ENCODE measurements at places on chromosomes 3 and 15.

DNA sequence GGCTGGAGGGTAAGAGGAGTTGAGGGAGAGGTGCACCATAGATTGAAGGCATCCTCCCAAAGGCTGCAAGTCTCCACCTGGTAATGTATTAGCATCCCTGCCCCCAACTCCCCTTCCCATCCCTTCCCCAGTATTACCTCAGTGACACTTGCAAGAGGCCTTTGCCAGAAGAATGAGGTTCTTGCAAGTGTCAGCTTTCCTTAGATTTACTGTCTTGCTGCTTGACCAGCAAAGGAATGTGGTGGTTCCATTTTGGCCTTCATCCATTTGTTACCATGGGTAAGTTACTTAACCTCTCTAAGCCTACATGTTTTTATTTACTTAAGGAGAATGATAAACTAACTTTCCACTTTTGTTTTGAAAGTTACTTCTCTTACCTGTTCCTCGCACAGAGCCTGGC lies 108.9 kb downstream of the LRTM1 start:
- no peak for DNase-seq

- DNase-seq, result no peak
Measured at GRCh38 chr3:41532976-41533375, 333.7 kb downstream of the CTNNB1 start.

GRCh38 chr15:96701443-96701842 lies 370.9 kb downstream of the NR2F2 start:
- no peak for DNase-seq

GRCh38 chr3:124229420-124229819 lies 237.5 kb upstream of the ROPN1 start:
- DNase-seq, result no peak

GRCh38 chr3:31285833-31286486 lies 246.8 kb upstream of the STT3B start:
- DNase-seq, result no peak

DNA sequence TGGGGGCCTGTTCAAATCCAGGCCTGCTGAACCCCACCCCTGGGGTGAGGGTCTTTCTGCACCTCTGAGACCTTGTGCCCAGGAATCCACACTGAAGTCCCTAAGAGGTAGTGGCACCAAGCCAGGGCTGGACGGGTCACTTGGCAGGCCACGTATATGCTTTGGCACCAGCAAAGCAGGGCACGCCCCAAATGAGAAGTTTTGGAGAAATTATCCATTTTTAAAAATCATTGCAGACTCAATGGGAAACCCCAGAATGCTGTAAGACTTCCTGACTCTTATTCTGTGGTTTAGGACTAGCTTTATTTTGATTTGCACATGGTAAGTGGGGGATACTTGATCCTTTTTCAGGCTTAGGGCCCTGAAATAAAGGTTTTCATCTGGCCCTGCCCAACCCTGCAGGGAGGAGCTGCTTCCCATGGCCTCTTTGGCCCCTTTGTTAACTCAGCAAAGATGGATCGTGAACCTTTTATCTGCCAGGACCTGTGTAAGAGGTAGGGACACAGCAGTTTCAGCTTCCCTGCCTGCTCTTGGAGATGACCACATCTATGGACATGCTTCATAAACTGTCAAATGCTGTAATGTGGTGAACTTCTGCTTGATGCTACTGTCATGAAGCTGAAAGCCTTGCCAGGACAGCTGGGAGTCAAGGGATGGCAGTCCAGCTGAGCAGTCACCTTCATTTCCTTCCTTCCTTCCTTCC lies 88.0 kb downstream of the HMG20A start:
- DNase-seq, result no peak

- DNase-seq, result no peak
Measured at GRCh38 chr3:136937851-136938250, 19.9 kb upstream of the IL20RB start.

GRCh38 chr3:4332574-4332973 lies 29.4 kb downstream of the SETMAR start:
- DNase-seq, result no peak

DNA sequence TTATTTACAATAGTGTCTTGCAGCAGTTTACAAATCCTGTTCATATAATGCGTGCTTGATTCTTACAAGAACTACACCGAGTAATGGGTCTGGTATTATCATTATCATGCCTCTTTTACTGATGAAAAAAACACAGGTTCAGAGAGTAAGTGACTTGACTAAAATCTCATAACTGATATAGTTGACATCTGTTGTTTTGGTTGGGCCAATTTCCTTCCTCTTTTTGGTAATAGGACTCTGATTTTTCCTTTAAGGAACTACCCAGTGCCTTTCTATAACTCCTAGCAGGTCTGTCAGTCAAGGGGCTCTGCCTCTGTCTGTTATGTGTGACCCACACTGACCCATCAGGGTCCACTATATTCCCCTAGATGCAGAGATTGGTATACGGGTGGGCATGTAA lies 14.6 kb upstream of the BLOC1S6 start:
- DNase-seq, result no peak

DNA sequence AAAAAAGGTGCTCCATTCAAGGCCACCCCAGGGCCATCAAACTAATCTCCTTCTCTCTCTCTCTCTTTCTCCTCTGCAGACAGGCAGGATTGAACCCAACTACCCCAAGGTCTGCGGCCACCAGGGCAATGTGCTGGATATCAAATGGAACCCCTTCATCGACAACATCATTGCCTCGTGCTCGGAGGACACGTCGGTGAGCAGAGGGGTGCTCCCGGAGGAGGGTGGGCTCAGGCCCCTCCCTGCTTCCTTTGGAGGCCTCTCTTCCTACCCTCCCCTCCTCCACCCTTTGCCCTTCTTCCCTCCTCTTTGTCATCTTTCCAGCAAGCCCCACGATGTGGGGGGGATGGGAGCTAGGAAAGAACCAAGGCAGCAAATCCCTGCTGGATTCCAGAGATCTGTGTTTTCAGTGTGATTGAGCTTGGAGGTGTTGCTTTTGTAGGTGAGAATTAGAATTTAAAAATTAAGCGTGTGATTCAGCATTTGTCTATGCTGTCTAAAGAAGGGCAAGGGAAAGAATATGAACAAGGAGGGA lies 116.3 kb downstream of the CORO2B start:
- DNase-seq, result no peak

GRCh38 chr3:63193647-63194046 lies 84.5 kb upstream of the SYNPR start:
- no peak for DNase-seq

GRCh38 chr3:183100376-183100775 lies 1.1 kb upstream of the MCCC1 start:
- DNase-seq, result no peak

DNA sequence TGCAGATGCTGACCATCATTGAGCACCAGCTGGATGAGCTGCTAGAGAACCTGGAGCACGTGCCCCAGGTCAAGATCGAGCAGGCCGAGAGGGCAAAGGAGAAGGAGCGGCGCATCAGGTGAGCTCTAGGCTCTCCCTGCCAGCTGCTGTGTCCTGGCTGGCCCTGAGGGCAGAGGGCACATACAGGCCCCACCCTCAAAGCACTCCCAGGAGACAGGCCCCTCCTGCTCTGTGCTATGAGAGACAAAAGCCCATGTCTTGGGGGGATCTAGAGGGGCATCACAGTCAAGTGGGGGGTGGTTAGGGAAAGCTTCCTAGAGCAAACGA lies 39.5 kb downstream of the CFAP100 start:
- no peak for DNase-seq

DNA sequence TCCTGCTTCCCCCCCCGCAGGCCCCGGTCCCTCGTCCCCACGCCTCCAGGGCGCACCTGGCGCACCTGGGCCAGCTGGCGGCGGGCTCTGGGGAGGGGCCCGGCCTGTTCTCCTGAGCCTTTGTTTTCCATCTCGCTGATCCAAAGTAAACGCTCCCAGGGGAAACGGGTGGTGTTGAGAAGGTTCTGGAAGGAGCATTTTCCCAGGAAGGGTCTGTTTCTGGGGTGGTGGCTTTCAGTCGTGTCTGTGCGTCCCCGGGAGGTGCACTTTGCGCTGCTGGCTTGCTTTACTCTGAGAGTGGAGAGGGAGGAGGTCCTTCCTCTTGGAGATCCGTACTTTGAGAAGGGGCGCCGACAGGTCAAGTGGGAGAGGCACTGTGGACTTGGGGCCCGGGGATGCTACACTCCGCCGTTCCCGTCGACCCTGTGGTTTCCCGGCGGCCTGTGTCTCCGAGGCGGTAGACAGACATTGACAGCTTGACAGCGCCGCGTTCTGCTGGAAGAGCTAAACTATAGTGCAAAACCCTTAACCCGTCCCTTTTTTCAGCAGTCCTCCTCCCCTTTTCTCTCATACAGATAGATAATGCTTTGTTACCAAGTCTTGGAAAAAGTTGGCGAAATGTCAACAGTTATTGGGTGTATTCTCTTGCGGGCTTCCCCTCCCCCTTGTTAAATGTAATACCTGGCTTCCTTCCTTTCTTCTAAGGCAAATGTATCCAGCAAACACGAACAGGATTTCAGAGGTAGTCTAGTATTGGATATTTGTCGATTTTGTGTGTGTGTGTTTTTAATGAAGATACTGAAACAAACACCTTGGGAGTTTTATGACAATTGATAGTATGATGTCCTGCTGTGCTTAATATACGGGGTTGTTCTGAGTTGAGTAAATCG lies 6.5 kb downstream of the TPM1 start:
- peak; percentile 17 for DNase-seq

DNA sequence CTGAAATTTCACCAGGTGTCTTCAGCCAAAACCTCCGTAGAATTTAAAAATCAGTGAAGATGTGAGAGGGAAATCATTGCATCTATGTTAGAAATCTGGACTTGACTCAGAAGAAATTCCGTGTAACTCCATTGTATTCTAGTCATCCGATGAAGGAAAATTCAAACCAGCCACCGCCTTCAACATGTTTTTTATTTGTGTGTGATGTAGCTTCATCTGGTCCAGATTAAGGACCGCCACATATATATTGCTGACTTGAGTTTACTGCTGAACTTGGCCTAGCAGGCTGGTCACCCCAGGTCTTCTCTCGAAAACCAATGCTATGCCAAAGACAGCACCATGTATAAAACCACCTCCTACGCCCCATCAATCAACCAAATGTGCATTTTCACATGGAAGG lies 120.9 kb downstream of the FOXP1 start:
- DNase-seq, result no peak

GRCh38 chr15:39427705-39428104 lies 153.2 kb upstream of the THBS1 start:
- DNase-seq, result no peak

GRCh38 chr15:47506329-47507100 lies 210.8 kb upstream of the SEMA6D start:
- no peak for DNase-seq

- DNase-seq, result no peak
Measured at GRCh38 chr15:101446518-101447167, 42.9 kb downstream of the PCSK6 start.

DNA sequence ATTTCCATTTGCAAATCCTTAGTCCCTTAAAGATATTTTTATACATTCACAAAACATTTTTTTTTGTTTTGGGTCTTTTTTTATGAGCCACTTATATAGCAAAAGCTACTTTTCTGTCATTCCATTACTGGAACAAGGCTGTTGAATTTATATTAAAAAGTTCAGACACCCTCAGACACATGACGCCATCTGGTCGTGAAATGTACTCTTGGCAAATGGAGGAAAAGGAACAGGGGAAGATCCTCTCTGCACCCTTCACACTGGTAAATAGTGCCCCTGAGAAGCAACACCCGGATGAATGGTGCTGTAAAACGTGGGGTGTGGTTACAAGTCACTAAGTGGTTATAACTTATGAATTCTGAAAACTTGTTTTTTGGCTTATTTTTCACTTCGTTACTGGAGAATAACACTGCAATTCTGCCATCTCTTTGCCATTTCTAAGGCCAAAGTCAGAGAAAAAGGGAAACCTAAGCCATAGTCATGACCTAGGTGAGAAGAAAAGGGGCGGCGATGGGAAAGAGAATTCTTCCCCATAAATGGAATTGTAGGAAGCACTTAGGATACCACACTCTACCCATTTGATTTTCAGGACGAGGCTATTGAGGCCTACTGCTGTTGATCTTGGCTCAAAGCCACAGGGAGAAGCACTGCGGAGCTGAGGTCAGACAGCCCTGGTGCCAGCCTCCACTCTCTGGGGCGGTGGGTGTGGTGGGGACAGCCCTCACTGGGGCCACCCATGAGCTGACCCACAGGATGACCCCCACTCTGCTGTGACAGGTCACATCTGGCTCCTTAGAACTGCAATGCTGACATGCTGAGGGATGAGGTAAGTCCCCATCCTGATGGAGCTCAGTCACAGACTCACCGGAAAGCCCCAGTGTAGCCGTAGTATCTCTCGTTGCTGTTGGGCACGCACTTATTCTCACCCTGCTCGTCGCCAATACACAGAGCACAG lies 21.9 kb downstream of the LTF start:
- peak; percentile 11 for DNase-seq

- no peak for DNase-seq
Measured at GRCh38 chr3:154334973-154335420, 10.7 kb upstream of the DHX36 start.

- DNase-seq, result no peak
Measured at GRCh38 chr3:172982736-172983364, 158.2 kb downstream of the SPATA16 start.

DNA sequence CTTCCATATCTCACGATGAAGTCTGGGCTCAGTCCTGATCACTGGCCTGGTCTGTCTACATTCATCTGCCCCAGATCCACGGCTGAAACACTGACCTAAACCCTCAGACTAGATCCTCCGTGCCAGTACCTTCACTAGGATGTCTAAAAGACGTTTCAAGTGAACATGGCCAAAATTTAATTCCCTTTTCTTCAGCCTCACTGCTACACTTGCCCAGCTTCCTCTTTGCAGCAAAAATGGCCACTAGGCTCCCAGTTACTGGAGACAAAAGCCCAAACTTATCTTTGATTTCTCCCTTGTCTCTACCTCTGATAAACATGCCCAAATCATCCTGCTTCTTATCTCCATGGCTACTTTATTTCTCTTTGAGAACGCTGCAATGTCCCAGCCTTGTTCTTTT lies 1.7 kb downstream of the RASSF1 start:
- DNase-seq, result no peak

DNA sequence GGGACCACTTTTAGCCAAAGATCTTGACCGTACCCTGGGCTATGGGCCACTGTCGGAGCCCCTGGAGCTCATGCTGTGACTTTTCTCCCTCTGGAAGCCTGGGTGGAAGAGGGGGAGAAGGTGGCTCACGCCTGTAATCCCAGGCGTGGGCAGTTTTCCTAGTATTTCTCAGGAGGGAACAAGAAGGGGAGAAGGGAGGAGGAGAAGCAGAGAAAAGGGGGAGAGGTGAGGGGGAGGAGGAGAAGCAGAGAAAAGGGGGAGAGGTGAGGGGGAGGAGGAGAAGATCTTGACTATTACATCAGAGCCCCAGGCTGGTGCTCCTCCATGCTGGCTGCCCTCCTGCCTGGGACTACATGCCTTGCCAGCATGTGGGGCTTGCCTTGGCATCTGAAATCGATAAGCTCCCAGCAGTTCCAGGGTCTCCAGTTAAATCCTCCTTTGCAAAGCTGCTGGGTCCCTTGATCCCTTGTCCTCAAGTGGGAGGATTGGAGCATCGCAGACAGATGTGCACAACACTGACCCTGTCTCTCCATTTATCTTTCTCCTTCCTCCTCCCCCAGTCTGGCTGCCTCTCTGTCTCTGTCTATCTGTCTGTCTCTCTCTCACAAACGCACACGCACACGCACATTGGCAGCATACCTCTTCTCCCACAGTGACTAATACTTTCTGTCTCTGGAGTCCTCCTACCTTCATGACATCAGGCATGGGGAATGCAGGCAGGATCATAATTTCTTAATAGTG lies 41.6 kb downstream of the MRAS start:
- DNase-seq, result no peak

All from activated CD8-positive, alpha-beta memory T cell treated with anti-CD3 and anti-CD28 coated beads for 1 hour (primary cell).